ENCODE measurements at places on chromosomes 2 and 18. TPM values are rescaled to one million over a fixed set of nuclear protein-coding genes. Genes with fewer than 3 reads are reported as not detected.

Gene TTR
- total RNA-seq: not detected

Gene SPAG16
- total RNA-seq: 12.4 TPM

Gene TTL
- total RNA-seq: 42.4 TPM

Gene RAB17
- not detected for total RNA-seq

Gene SUPT7L
- 21.1 TPM for total RNA-seq

Gene ITSN2
- 9.5 TPM for total RNA-seq

Gene CYP1B1
- total RNA-seq: 30.0 TPM
